ENCODE measurements at places on chromosomes 7 and 10.

DNA sequence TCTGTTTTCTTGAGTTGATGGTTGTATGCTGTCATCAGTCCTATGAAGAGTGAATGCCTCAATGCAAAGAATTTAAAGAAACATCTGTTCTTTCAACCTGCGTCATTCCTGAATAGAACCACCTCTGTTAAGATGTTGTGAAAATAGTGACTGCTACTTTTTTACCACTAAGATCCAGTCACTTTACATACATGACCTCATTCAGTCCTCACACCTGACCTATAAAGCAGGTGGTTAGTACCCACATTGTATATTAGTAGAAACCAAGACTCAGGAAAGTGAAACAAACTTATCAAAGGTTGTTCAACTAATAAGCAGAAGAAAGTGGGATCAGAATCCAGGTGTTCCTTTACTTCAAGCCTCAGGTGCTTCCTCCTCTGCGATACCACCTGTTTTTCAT, 64.8 kb downstream of the ITGB8 start:
- no peak for DNase-seq

DNA sequence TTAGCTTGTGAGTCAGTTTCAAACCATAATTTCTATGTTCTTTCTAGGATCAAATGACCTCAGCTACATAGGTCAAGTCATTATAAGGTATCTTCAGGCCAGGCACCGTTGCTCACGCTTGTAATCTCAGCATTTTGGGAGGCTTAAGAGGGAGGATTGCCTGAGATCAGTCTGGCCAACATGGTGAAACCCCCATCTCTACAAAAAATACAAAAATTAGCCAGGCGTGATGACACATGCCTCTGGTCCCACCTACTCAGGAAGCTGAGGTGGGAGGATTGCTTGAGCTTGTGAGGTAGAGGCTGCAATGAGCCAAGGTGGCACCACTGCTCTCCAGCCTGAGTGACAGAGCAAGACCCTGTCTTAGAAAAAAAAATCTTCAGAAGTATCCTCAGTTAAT, 362.3 kb downstream of the GATA3 start:
- no peak for DNase-seq

DNA sequence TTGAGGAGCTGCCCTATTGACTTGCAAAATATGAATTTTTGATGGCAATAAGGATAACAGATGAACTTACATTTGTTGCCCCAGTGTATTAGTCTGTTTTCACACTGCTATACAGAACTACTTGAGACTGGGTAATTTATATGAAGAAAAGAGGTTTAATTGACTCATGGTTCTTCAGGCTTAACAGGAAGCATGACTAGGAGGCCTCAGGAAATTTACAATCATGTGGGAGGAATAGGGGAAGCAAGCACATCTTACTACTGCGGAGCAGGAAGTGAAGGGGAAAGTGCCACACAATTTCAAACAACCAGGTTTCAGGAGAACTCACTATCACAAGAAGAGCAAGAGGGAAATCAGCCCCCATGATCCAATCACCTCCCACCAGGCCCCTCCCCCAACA, 57.9 kb downstream of the ZNF22 start:
- no peak for DNase-seq

DNA sequence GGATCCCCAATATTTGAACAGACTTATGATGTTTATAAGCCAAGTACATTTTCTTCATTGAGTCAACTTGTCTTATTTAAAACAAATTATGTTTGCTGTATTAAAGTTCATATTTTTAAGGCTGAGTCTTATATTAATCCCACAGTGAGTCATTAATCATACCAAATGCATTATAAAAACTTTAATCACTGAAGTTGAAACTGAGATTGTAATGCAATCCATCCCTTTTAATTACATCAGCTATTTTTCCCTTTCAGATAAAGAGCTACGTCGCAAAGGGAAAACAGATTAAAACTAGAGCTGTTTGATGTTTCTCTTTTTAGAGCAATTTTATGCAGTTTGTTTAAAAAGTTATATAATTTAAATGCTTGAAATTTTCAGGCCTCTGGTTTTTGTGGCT, 183.0 kb downstream of the ARID5B start:
- DNase-seq = no peak

DNA sequence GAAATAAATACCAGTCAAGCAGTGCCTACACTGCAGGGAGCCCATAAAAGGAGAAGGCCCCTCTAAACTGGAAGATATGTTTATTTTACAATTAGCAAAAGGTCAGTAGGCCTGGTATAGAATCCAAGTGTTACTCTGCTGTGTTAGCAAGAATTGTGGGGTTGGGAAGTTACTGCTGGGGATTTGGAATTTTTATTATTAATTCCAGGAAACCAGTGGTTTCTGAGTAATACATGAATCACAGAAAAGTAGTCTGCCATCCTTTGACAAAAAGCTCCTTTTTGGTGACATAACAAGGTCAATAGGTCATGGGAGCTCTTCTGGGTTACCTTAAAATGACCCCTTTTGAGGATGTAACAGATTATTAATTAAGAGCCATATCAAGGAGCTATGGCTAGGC, 67.4 kb downstream of the ZNF92 start:
- DNase-seq = peak; percentile 52

All from RWPE1 (cell line).